ENCODE measurements at places on chromosomes 2 and 18.
A peak's percentile ranks its signal among the peaks of the same experiment; 100 is the strongest.

- no peak for DNase-seq
Measured at GRCh38 chr2:202249521-202250253, 11.3 kb upstream of the SUMO1 start.

- no peak for DNase-seq
Measured at GRCh38 chr2:134178138-134178877, 75.6 kb upstream of the MGAT5 start.

DNA sequence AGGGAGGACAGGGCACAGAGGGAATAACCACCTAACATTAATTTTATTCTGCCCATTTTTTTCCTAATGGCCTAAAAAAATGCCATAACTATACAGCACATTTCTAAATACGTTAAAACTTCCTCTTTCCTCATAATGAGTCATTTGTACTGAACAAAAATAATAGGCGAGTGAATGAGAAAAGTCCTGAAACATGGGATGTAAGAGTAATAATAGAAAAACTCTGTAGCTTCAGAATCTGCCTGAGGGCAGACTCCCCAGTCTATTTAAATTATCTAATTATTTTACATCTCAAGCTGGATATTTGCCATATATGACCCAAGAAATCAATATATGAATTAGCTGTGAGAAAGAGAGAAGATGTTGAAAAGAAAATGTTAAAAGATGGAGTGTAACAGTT lies 285.1 kb downstream of the TMX3 start:
- no peak for DNase-seq

GRCh38 chr2:184599054-184599871 lies 934 bp downstream of the ZNF804A start:
- DNase-seq = no peak

- peak; percentile 73 for DNase-seq
Measured at GRCh38 chr2:62306751-62307468, 111.0 kb downstream of the B3GNT2 start.

DNA sequence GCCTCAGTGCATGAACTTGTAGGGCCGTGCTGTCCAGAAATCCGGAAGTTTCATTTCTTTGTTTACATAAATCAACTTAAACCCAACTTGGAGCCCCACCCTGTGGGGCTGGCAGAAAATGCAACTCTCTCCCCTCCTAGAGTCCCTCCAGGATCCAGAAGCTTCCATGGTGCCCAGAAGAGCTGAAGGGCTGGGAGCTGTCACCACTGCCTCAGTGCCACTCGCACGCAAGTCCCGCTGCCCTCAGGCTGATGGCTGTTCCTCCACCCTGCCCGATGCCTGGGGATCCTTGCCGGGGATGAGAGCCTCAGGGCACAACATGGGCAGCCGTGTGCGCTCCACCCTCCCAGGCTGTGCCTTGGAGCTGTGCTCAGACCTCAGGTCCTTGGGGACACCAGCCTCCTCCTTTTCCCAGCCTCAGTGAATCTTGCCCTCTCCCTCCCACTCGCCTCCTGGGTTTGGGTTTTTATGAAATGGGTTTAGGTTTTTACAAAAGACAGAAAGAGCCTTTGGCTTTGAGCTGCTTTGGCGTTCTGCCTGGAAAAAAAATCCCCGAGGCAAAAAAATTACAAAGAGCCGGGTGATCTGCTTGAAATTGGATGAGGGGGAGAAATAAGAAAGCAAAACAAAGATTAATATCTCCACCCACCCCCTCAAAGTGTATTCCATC lies 155.2 kb downstream of the TWIST2 start:
- no peak for DNase-seq

DNA sequence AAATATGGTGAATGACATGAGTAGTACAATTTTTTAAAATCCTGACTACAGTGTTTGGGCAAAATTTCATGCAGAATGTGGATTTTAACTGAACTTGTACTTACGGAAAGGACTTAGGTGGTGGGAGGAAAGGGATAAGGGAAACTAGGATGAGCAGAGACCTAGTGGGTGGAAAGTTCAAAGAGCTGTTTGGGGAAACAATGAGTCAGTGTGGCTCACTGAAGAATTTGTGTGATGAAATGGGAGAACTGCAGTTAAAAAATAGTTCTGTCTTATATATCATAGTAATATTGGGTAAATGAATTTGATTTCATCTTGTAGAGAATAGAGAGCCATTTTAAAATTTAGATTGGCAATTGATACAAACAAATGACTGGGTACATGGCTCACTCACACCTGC lies 220.1 kb upstream of the CTAGE1 start:
- DNase-seq = no peak

Data from prostate gland (tissue), 2 donors.